H4 (cell line): ENCODE measurements at places on chromosomes 11 and 22. TPM values are rescaled to one million over a fixed set of nuclear protein-coding genes. Genes with fewer than 3 reads are reported as not detected.

GRCh38 chr22:45450921-45451651, 37.6 kb downstream of the RIBC2 start:
- peak; percentile 21 for DNase-seq

DNA sequence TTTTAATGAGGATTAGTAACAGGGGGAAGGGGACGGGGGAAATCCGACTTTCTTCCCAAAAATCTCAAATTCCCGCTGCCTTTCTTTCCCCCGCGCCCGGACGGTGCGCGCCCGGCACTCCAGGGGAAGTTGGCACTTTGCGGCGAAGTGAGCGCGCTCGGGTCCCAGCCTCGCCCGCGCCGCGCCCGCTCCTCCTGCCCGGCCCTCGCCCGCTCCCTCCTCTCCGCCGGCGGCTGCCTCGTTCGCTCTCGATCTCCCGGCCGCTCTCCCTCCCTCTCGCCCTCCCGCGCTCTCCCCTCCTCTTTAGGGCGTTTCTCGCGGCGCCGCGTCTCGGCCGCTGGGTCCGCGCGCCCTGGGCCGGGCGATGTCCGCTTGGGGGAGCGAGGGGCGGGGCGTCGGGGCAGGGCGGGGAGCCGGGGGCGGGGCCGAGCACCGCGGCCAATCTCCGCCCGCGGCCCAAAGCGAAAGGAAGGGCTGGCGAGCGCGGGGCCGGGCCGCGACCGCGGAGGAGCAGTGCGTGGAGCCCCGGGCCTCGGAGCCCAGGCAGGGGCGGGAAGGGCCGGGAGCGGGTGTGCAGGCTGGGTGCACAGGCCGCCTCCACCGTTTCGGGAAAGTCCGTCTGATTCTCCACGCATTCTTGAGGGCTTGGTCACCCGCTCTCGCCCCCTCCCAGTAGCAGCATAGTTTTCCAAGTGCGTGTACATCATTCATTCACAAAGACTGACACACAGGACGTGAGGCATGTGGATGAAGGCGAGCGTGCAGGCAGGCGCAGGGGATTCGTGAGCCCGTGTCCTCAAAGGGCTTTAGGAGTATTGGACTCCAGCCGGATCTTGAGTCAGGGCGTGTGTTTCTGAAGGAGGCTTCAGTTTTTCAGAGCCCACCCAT, 65.1 kb downstream of the ETS1 start:
- DNase-seq, result peak; percentile 94

- DNase-seq, result no peak
Observed at GRCh38 chr11:23113887-23114216, 253.6 kb upstream of the CCDC179 start.

- DNase-seq, result no peak
Observed at GRCh38 chr22:22386602-22387385, 121.7 kb downstream of the ZNF280B start.

DNA sequence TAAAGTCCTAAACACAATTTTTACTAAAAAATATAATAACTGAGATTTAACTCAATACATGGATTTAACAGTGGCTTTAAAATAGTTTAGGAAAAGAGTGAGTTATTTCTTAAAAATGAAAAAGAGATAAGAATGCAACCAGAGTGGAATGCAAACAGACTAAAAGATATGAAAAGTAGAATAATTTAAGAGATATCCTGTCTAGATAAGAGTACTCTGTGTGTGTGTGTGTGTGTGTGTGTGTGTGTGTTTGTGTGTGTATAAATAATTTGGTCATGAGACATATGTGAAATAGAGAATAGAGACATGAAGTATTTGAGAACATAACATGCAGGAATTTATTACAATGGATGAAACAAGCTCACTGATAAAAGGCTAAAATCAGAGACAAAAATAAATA, 986.9 kb upstream of the CHORDC1 start:
- DNase-seq, result no peak

DNA sequence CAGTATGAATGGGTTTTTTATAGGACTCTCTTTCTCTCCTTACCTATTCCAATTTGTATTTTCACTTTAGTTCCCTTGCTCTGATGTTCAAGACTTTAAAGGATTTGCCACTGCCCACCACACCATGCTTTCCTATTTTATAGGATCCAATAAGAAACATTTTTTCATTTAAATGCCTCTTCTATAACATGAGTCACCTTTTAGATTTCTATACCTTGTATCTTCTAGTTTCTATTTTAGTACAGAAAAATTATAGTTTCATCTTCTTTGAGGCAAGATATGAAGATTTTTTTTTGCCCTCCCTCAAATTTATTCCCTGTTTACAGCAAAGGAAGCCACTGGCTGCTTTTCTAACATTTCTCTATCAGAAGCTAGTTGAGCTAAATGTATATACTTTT, 76.8 kb downstream of the ARFGAP2 start:
- DNase-seq, result no peak

GRCh38 chr11:47981667-47982404, 1.5 kb downstream of the PTPRJ start:
- DNase-seq, result no peak

GRCh38 chr11:69295079-69295994, 1.4 kb downstream of the MYEOV start:
- no peak for DNase-seq

GRCh38 chr22:28582806-28583205, 96.8 kb downstream of the TTC28 start:
- DNase-seq, result peak; percentile 34

The ART5 gene
- total RNA-seq, result 0.33 TPM in 1 of 2 replicates, not detected in the other

The FOLR1 gene
- total RNA-seq, result 3.4 and 6.6 TPM in 2 replicates

The PRG3 gene
- not detected in 2 replicates for total RNA-seq

The PPP2R5B gene
- total RNA-seq, result 6.4 and 9.1 TPM in 2 replicates

The CHST1 gene
- 0.95 and 2.0 TPM in 2 replicates for total RNA-seq

The TNNI2 gene
- not detected in 2 replicates for total RNA-seq

The AMBRA1 gene
- 12.4 and 28.5 TPM in 2 replicates for total RNA-seq

The RFPL3 gene
- not detected in 2 replicates for total RNA-seq

The PHOX2A gene
- not detected in 2 replicates for total RNA-seq
